ENCODE measurements at places on chromosomes 2 and 18.

- no peak for DNase-seq
These were observed 15.2 kb downstream of the RAMP1 start for GRCh38 chr2:237874585-237875161.

DNA sequence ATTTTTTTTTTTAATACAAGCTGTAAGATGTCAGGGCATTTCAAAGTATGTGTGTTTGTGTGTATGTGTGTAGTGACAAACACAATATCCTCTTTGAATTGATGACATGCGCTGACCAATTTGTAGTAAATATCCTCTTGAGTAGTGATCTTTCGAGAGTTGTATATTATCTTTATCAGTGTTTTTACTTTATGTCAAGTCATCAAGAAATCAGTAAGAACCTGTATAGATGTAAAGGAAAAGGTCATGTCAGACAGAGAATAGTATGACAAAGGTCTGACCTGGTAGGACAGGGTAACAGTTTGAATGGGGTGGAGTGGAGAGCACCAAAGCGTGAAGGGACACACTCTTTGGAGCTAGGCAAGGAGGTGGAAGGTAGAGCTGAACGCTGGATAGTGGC lies 1931.4 kb upstream of the CELF4 start:
- DNase-seq: no peak

DNA sequence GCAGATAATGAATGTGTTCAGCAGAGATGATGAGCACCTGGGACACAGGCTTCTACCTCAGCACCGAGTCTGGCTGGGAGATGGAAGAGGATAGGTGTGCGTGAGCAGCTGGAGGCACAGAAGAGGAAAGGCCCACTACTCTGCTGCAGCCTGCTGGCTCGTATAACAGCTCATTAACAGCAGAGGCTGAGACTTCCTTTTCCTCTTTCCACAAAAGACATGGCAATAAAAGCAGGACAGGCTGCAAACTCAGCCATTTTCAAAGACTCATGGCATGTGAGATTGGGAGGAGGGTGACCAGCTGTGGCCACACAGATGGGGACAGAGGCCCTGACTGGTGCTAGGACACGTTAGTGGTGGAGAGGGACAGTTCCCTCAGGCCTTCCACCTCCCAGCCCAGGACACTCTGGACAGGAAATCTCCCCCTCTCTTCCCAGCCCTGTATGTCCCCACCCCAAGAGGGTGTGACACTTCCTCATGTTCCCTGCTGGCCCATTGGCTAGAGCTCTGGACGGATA lies 60.3 kb downstream of the CACNB4 start:
- DNase-seq: no peak

DNA sequence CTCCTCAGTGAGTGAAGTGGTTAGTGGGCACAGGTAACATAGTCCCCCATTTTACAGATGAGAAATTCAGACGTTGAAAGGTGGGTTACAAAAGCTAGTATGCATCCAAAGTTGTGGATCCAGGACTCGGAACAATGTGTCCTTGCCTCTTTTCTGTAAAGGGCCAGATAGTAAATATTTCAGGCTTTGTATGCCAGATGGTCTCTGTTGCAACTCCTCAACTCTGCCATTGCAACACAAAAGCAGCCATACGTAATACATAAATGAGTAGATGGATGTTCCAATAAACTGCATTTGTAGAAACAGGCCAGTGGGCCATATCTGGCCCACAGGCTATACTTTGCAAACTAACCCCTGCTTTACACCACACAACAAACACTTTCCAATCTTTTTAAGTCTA lies 166.6 kb upstream of the PKDCC start:
- DNase-seq: no peak

DNA sequence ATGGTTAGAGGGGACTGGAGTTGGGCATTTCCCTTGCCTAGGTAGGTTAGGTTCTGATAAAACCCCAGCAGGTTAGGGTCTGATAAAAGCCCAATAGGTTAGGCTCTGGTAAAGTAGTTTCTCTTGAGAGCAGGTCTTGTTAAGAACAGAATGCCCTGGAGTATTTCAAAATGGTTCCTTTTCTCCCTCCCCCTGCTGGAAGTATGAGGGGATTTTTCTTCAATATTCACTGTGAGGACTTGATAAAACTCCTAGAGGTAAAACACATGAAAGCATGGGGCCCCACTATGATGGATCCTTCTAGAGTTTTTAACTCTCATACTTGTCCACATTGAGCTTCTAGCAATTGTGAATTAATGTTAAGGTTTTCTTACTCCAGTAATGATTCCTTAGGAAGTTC lies 27.6 kb downstream of the ANKAR start:
- DNase-seq: no peak

- no peak for DNase-seq
These were observed 308.4 kb upstream of the RAB12 start for GRCh38 chr18:8300751-8301410.
